ENCODE measurements at places on chromosomes 13 and 19.

GRCh38 chr19:40601134-40601974 lies at the start of gene LTBP4:
LTBP4 (plus strand) TSS chr19:40601369; CDS start chr19:40601388, 19 bp downstream.
- DNase-seq, result no peak

- no peak for DNase-seq
Observed at GRCh38 chr13:80783926-80784565, 443.1 kb upstream of the SPRY2 start.

DNA sequence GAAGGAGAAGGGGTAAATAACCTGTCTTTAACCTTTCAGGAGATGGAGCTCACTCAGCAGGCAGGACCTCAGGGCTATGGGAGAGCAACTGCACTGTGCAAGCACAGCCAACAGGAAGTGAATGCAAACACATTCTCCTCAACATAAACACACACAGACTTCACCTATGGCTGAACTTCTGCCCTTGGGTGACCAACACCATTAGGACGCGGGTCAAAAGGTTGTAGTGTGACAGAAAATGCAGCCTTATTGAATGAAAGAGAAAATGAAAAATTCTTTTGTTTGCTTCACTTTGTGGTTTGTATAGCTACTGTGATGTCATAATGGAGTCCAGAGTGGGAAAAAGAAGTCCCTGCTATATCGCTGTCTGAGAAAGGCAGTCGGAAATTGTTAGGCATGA lies 323.0 kb downstream of the NDFIP2 start:
- no peak for DNase-seq

DNA sequence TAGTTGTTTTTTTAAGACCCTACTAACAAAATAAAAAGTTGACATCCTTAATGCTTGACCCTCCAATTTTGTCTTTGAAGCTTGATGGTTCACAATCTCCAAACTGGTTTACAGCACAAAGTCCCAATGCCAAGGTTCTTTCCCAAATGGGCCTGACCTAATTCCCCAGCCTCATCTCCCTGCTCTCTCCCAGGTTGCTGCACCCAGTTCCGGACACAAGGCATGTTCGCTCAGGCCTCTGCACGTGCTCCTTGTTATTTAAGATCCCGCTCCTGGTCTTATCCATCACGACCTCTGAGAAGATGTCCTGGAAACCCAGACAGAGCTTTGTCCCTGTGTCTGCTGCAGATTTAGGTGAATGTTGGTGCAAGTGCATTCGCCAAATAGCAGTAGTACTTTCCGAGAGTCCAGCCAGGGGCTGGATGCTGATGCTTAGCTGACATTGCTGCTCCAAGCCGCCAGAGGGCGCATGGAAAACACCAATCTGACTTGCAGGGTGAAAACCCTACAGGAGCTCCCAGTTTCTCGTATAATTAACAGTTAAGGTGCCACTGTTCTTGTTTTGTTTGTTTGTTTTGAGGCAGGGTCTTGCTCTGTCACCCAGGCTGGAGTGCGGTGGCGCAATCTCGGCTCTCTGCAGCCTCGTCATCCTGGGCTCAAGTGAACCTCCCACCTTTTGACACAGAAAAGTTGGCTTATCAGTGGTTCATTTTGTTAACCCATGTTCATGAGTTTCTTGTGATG lies 18.5 kb downstream of the LYPD3 start:
- DNase-seq, result peak; percentile 52

- no peak for DNase-seq
Observed at GRCh38 chr13:41136396-41137031, 3.9 kb upstream of the KBTBD6 start.

GRCh38 chr13:37163641-37164265 lies 58.3 kb upstream of the CSNK1A1L start:
- no peak for DNase-seq

DNA sequence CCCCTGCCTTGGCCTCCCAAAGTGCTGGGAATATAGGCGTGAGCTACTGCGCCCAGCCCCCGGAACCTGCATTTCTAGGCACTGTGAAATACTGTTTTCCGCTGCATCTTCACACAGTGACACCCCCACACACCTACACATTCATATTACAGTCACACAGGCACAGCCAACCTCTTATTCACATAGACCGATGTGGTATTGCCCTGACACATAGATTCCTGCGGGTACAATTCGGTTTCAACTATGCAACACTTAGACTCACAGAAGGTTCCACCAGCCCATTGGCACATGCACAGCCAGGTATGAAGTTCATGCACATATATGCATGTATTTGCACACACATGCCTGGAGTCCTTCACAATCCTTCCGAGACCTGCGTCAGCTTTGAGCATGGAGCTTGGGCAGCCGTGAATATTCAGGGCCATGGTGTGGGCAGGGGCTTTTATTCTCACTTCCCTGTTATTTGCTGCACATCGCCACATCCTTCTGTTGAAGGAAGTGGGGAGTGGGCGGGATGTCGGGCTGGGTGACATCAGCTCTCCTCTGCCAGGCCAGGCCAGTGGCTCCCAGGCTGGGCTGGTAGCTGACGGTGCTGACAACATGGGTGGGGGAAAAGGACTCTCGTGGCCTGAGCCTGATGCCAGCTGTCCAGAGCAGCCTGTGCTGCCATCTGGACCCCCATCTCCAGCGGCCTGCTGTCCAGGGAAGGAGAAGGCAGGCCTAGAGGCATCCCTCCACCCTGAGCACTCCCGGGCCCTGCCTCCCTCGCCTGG lies 5.4 kb upstream of the CDC37 start:
- DNase-seq, result no peak

- no peak for DNase-seq
Observed at GRCh38 chr13:39641645-39642044, 13.8 kb upstream of the COG6 start.

DNA sequence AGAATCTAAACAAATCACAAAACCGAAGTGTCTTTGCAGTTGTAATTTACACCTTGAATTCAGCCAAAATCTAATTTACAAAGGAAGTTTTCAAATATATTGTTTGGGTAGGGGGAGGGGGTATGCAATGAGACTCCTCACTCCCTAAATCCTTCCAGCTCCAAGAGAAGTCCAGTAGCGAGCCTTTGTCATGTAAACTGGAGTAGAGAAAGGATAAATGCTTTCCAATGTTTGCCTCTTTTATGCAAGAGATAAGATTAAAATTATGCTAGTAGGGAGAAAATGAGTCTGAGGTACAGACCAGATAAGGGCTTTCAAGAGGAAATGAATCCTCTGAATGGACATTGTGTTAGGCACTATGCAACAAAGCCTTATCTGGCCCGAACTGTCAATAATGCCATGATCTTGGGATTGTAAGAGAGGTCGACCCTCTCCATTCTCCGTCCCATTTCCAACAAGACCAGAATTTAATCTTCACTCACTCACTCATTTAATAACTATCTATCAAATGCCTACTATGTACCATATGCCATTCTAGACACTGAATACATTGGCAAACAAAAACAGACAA lies 199.2 kb downstream of the LACC1 start:
- no peak for DNase-seq

GRCh38 chr19:19145684-19146608 lies 7.7 kb upstream of the TMEM161A start:
- peak; percentile 65 for DNase-seq

GRCh38 chr13:114124921-114125320 lies 7.5 kb downstream of the RASA3 start:
- DNase-seq, result peak; percentile 83

DNA sequence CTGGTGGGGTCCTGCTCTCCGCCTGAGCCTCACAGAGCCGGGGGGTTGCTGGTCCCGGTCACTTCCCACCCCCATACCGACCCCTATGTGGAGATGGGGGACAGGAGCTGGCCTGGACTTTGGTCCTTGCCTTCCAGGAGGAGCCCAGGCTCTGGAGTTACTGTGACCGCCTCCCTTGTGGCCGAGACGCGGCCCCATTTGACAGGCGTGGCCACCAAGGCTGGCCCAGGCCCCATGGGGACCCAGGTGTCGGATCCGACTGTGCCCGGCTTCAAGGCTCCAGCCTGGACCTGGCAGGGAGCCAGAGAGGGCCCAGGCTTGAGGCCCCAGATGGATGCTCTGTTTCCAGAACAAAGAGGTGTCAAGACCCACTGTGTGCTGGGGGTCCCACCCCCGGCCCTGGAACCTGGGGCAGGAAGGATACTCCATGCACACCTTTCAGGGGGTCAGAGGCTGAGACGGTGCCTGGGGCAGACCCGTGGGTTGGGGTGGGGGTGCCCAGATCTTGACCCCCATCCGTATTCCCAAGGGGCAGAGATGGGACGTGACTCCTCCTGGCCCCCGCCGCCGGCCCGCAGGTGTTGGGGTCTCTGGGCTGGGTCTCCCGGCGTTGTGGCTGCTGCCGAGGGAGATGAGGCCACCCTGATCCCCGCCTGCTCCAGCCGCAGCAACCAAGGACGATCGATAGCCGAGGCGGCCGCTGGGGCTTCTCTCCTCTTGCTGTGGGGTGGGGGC lies 47.8 kb upstream of the TCF3 start:
- DNase-seq, result no peak

GRCh38 chr13:111280681-111281585 lies 39.5 kb upstream of the TEX29 start:
- DNase-seq, result no peak

DNA sequence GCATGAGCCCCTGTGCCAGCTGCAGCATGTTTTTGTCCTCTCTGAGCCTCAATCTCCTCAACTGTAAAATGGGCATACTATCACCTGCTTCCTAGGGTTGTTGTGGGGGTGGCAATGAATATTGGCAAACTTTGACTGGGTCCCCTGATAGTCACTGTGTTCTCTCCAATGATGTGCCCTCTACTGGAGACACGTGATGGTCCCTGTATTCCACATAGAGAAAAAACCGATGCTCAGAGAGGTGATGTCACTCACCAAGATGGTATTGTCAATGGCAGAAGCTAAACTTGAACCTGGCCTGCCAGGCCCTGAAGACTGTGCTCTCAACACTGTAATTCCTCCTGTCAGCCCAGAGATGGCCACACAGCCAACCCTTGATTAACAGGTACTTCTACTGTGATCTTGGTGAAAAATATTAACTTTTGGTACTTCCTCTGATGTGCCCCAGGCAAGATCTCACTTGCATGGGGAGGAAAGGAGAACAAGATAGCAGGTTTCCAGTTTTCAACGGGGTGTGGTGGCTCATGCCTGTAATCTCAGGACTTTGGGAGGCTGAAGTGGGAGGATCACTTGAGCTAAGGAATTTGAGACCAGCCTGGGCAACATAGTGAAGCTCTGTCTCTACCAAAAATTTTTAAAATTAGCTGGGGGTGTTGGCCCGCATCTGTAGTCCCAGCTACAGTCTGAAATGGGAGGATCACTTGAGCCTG lies 3.6 kb downstream of the CEACAM20 start:
- no peak for DNase-seq

- DNase-seq, result no peak
Observed at GRCh38 chr13:26831336-26831908, 70.8 kb upstream of the GPR12 start.
